ENCODE measurements at places on chromosomes 5 and 9. TPM values are rescaled to one million over a fixed set of nuclear protein-coding genes. Genes with fewer than 3 reads are reported as not detected.

The CD274 gene
- total RNA-seq: 22.0 TPM

The ZDHHC11 gene
- total RNA-seq: 4.5 TPM

The BARHL1 gene
- total RNA-seq: not detected

The MYMK gene
- total RNA-seq: not detected

The ZBED3 gene
- 8.0 TPM for total RNA-seq

The ALDH1A1 gene
- not detected for total RNA-seq

The WDR41 gene
- total RNA-seq: 41.0 TPM

The ARAP3 gene
- 5.7 TPM for total RNA-seq

The SYK gene
- total RNA-seq: 0.37 TPM

The NTNG2 gene
- 1.6 TPM for total RNA-seq

The CCNI2 gene
- 6.9 TPM for total RNA-seq

The CAMK2A gene
- not detected for total RNA-seq

The OR1Q1 gene
- not detected for total RNA-seq

The PCAT7 gene
- total RNA-seq: not detected

The SNAPC3 gene
- total RNA-seq: 22.8 TPM

The PTGES2 gene
- 66.1 TPM for total RNA-seq

The TBC1D2 gene
- 2.2 TPM for total RNA-seq

The OGN gene
- not detected for total RNA-seq

The C5orf15 gene
- 33.4 TPM for total RNA-seq

The TRAF1 gene
- 169 TPM for total RNA-seq

The NACC2 gene
- 5.6 TPM for total RNA-seq

The SPAAR gene
- total RNA-seq: not detected

The FGD3 gene
- 41.5 TPM for total RNA-seq

The PCA3 gene
- not detected for total RNA-seq

The PCDHB14 gene
- total RNA-seq: not detected

The TEX53 gene
- not detected for total RNA-seq

The TMEM8B gene
- 3.1 TPM for total RNA-seq

The SLC36A2 gene
- total RNA-seq: not detected

The HMCN2 gene
- total RNA-seq: not detected

The RNF224 gene
- not detected for total RNA-seq

The DBH gene
- not detected for total RNA-seq

The PPWD1 gene
- total RNA-seq: 46.9 TPM

The NHP2 gene
- 354 TPM for total RNA-seq

The LCN15 gene
- not detected for total RNA-seq

The F12 gene
- total RNA-seq: 5.6 TPM

The HMMR gene
- total RNA-seq: 88.6 TPM

The RNF208 gene
- 7.1 TPM for total RNA-seq

The ANKRD55 gene
- total RNA-seq: 0.50 TPM
